ENCODE measurements at places on chromosomes 4 and X. TPM values are rescaled to one million over a fixed set of nuclear protein-coding genes. Genes with fewer than 3 reads are reported as not detected.

GRCh38 chrX:153578200-153578835, 20.6 kb downstream of the CCNQ start:
- peaks cover 22% of the 10 kb centered on the region for H3K4me1 ChIP-seq
- peaks cover 9% of the 10 kb centered on the region for H3K27me3 ChIP-seq
- no peaks in the 10 kb centered on the region for H3K36me3 ChIP-seq
- no peak overlapping the region for H3K4me3 ChIP-seq
- DNase-seq, result no peak

The BEND2 gene
- not detected for total RNA-seq

- H3K36me3 ChIP-seq, result no peaks in the 10 kb centered on the region
- H3K27ac ChIP-seq, result no peak overlapping the region
- no peak for DNase-seq
Observed at GRCh38 chr4:71882113-71882841, 98.4 kb upstream of the GC start.

The CRMP1 gene
- total RNA-seq, result 947 TPM

- no peak overlapping the region for H3K4me3 ChIP-seq
- no peaks in the 10 kb centered on the region for H3K36me3 ChIP-seq
- H3K4me1 ChIP-seq, result no peaks in the 10 kb centered on the region
- no peak for DNase-seq
- H3K27me3 ChIP-seq, result peaks cover 2% of the 10 kb centered on the region
- H3K27ac ChIP-seq, result no peak overlapping the region
Observed at GRCh38 chr4:137471895-137472294, 60.4 kb downstream of the PCDH18 start.

Data from glutamatergic neuron (in vitro differentiated cells).